Activated CD4-positive, CD25-positive, alpha-beta regulatory T cell (primary cell): ENCODE measurements at places on chromosomes 16 and 17.

DNA sequence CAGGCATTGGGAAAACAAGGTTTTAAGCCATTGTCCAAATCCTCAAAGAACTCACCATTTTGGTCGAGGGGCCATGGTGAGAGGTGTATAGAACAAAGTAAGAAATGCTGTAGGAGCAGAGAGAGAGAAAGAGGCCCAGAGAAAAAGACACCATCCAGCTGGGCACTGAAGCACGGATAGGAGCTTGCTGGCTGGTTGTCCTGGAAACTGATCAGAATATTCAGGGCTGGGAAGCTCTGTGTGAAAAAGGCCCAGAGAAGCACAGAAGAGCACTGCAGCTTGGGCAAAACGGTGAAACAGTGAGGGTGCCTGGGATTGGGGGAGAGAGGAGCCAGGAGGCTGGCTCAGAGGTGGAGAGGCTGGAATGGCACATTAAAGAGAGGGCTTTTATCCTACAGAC, 16.5 kb downstream of the HS3ST3B1 start:
- no peak for DNase-seq

DNA sequence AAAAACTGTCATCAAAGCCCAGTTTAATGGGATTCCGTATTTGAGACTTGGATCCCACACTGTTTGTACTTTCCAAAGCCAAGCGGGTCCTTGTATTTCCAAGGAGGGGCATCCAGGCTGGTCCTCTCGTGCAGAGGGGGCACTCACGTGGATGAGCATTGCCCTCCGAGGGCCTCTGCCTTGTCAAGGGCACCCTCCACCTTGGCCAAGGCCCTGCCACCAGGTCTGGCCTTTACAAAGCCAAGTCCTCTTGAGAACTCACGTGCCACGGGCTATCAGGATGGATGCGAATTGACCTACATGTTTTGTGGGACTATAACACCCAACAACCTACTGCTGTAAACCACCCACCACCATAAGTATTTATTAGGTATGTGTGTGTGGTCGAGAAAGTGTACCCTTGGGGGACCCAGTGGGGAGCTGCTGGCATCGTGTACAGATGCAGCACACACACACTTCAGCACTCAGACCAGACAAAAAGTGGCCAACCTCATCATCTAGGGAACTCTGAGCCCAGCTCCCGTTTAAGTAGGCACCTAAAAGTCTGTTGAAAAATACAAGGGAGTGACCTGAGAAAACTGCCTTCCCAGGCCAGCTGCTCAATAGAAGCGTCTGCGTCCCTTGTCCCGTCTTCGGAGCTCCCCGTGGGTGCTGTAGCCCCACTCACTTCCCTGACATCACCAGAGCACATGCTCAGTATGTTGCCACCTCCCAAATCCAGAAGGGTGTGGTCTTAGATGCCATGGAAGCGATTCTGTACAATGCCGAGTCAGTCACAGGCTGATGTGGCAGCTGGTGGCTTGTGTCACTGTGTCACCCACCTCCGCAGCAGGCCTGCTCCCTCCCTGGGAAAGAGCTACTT, 12.9 kb downstream of the MAP1LC3B start:
- DNase-seq, result no peak

- no peak for DNase-seq
Observed at GRCh38 chr17:44177640-44178039, 7.1 kb downstream of the ASB16 start.

DNA sequence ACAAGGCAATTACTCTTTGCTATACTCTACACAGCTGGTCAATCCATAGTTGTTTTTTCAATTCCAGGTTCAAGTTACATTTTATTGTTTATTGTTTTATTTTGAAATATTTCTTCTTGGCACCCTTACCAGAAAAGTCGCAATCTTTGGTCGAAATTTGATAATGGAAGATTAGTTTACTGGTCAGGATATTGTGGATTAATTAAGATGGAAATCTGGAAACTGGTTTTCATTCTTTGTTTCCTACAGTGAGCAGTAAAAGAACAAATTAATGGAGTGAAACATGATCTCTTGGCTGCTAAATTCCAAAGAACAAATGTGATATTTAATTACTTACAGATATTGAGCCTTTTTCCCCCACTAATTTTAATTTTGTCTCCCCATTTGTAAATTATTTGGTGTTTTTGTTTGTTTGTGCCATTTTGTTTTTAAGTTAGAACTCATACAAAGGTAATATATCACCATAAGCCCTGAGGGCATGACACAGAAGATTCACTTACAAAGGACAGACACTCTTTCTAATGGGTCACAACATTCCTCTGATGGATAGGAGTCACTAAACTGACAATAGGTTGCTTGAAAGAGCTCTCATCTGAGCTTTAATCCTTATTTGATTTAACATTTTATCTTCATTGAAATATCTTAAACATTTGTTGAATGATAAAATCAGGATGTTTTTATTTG, 700.2 kb downstream of the KCNJ2 start:
- DNase-seq, result no peak

DNA sequence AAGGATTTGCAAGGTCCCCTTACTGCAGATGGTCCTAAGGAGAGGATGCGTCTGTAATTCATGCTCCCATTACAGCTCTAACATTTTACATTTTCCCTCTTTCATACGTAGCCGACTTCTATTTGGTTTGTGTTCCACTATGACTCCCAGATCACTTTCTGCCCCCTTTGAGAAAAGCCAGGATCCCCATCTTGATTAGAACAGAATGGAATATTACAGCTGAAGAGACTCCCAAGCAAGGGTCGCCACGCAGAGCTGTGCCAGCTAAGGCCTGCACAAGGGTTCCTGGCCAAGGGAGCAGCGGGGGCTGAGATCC, 3.4 kb upstream of the CDT1 start:
- no peak for DNase-seq

- no peak for DNase-seq
Observed at GRCh38 chr17:66665194-66665593, 169.7 kb upstream of the CACNG5 start.

DNA sequence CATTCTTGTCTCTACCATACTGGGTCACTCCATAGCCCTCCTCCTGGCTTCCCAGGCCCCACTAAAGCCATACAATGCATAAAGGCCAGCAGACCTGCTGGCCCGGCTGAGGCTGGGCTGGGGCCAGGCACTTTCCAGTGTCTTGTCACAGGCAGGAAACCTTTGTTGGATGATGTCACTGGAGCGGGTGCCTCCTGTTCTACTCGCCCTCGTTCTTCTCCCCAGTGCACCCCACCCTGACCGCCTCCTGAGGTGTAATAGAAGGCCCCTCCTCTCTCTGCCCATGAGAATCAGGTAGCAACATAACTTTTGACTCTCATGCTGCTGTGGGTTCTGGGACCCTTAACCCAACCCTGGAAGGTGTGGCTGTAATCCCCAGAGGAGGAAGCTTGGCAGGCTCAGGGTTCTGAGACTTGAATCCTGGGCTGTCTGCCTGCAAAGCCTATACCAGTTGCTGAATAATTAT, 54.2 kb upstream of the IL34 start:
- DNase-seq, result no peak

DNA sequence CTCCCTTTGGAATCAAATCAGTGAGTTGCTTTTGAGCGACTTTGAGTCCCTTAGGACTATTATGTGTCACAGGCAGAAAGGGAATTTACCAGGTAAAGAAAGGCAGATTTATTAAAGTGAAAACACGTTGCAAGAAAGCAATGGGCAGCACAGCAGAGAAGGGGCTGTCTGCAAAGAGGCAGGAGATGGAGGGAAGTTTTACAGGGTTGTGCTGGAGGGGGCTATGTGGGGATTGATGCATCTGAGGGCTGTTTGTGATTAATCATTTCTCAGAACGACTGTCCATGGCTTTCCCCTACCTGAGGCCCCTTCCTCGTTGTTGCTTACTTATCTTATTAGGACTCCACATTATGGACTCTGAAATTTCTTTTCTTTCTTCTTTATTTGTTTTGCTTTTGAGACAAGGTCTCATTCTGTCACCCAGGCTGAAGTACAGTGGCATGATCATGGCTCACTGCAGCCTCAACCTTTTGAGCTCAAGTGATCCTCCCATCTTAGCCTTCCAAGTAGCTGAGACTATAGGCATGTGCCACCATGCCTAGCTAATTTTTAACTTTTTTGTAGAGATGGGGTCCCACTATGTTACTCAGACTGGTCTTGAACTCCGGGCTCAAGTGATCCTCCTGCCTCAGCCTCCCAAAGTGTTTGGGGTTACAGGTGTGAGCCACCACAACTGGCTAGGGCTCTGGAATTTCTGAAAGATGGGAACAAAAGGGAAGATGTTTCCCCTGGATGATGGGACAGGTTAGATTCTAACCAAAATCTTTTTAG, 5.5 kb downstream of the WWP2 start:
- no peak for DNase-seq

- peak; percentile 59 for DNase-seq
Observed at GRCh38 chr16:58733671-58734458, at the start of gene GOT2. TSS of gene GOT2 (minus strand) at chr16:58734316. CDS start at chr16:58734228, 88 bp downstream.

GRCh38 chr16:70685061-70685937, 554 bp downstream of the MTSS2 start:
- no peak for DNase-seq

DNA sequence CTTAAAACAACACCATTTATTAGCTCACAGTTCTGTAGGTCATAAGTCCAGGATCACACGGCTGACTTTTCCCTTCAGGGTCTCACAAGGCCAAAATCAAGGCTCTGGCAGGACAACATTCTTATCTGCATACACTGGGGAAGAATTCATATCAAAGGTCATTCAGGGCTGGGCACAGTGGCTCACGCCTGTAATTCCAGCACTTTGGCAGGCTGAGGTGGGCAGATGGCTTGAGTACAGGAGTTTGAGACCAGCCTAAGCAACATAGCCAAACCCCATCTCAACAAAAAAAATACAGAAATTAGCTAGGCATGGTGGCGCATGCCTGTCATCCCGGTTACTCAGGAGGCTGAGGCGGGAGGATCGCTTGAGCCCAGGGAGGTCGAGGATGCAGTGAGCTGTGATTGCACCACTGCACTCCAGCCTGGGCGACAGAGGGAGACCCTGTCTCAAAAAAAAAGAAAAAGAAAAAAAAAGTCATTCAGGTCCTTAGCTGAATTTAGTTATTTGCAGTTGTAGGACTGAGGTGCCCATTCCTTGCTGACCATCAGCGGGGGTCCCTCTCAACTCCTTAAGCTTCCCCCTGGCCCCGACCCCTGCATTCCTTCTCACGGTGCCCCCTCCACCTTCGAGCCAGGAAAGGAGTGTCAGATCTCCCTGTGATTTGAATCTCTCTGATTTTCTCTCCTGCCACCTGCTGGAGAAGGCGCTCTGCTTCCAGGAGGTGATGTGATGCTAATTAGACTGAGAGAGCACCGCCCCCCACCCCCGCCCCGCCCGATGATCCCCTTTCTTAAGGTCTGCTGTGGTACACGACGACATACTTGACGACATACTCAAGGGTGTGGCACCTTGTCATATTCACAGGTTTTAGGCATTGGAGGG, 91.8 kb upstream of the CLEC18A start:
- no peak for DNase-seq

GRCh38 chr17:75003070-75003956, 9.2 kb upstream of the MRPL58 start:
- DNase-seq, result no peak

DNA sequence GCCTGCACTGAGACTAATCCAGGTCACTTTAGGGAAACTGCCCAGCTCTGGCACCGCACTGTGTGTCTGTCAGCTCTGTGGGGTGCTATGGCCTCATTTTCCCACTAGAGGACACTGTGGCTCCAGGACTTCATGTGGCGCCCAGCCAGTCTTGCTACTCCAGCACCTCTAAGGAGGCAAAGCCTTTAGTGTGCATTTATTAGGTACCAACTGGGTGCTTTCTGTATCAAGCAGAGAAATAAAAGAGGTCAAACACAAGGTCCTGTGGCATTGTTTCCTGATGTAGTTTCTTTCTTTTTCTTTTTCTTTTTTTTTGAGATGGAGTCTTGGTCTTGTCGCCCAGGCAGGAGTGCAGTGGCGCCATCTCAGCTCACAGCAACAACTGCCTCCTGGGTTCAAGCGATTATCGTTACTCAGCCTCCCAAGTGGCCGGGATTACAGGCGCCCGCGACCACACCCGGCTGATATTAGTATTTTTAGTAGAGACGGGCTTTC, 12.5 kb upstream of the RHBDL3 start:
- no peak for DNase-seq

DNA sequence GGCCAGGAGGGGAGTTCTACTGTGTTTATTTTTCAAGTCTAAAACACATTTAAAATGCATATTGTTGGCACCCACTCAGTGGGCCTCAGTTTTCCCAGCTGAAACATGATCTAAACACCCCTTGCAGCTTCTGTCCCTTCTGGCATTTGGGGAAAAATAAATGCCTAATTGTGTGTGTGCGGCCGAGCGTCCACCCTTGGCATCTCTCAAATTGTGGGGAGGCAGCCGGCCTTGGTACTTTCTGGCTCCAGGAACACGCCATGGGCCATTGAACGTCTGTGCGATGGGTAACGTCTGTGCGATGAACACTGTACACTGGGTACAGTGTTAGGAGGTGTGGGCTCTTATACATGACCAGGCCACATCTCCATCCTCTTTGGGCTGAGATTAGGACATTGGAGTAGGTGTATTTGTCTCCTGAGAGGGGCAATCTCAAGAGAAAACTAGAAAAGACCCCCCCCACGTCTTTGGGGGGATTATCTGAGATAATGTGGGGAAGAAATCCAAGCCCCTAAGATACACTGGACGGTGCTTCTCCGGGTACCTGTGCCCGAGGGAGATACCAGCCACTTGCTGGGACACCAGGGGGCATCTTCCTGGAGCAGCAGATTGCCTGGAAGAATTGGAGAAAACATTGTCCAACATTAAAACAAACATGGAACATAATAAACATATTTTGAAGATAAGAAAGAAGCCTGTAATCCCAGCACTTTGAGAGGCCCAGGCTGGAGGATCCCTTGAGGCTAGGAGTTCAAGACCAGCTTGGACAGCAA, 54.9 kb downstream of the RAB11FIP4 start:
- no peak for DNase-seq
